ENCODE measurements at places on chromosomes 4 and X. TPM values are rescaled to one million over a fixed set of nuclear protein-coding genes. Genes with fewer than 3 reads are reported as not detected.

The CLDN22 gene
- not detected for total RNA-seq

The CHM gene
- 18.7 TPM for total RNA-seq

The GRIA2 gene
- 0.17 TPM for total RNA-seq

The ADH1B gene
- 364 TPM for total RNA-seq

The BRS3 gene
- total RNA-seq: not detected

The NEIL3 gene
- total RNA-seq: 4.5 TPM

The SYN1 gene
- 0.17 TPM for total RNA-seq

The RBM46 gene
- not detected for total RNA-seq

The CSAG3 gene
- not detected for total RNA-seq

The EDNRA gene
- 0.77 TPM for total RNA-seq

The BANK1 gene
- total RNA-seq: 0.26 TPM

The REPS2 gene
- total RNA-seq: 0.50 TPM

The ADRA2C gene
- 0.26 TPM for total RNA-seq

The VCX3A gene
- not detected for total RNA-seq

The CXCL5 gene
- total RNA-seq: 0.77 TPM

The NAP1L3 gene
- 1.3 TPM for total RNA-seq

The TLR10 gene
- total RNA-seq: not detected

The KCTD8 gene
- total RNA-seq: not detected

The SLC26A1 gene
- total RNA-seq: 0.33 TPM

The BGN gene
- 10.1 TPM for total RNA-seq

The SCML1 gene
- total RNA-seq: 7.7 TPM

The PSAPL1 gene
- total RNA-seq: not detected

The SRD5A3 gene
- 5.0 TPM for total RNA-seq

The ZNF141 gene
- 8.9 TPM for total RNA-seq

The CLTRN gene
- 0.26 TPM for total RNA-seq

The VSIG4 gene
- total RNA-seq: not detected

The NLGN3 gene
- 0.83 TPM for total RNA-seq

The TBC1D14 gene
- total RNA-seq: 37.7 TPM

The SSX2B gene
- total RNA-seq: not detected

The CNGA1 gene
- total RNA-seq: not detected

The MAP7D2 gene
- under 0.01 TPM for total RNA-seq

The GUCY1B1 gene
- 39.3 TPM for total RNA-seq

All from fibroblast of lung (primary cell).